ENCODE measurements at places on chromosomes 16 and 17.

DNA sequence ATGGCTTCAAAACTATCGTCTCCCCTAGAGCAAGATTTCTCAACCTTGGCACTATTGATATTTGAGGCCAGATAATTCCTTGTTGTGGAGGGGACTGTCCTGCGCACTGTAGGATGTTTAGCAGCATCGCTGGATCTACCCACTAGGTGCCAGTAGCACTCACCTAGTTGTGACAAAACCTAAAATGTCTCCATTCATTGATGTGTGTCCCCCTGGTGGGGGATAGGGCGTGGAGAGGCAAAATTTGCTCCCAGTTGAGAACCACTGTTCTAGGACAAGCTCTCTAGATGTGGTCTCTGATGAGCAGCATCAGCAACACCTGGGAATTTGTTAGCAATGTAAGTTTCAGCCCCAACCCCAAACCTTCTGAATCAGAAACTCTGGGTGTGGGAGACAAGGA, 259.0 kb downstream of the XYLT1 start:
- DNase-seq, result no peak

GRCh38 chr16:83967838-83968305, at the start of gene NECAB2:
Gene NECAB2, plus strand, starts transcription at chr16:83968244. Its CDS starts 405 bp downstream, at chr16:83968649.
- DNase-seq, result peak; percentile 92

DNA sequence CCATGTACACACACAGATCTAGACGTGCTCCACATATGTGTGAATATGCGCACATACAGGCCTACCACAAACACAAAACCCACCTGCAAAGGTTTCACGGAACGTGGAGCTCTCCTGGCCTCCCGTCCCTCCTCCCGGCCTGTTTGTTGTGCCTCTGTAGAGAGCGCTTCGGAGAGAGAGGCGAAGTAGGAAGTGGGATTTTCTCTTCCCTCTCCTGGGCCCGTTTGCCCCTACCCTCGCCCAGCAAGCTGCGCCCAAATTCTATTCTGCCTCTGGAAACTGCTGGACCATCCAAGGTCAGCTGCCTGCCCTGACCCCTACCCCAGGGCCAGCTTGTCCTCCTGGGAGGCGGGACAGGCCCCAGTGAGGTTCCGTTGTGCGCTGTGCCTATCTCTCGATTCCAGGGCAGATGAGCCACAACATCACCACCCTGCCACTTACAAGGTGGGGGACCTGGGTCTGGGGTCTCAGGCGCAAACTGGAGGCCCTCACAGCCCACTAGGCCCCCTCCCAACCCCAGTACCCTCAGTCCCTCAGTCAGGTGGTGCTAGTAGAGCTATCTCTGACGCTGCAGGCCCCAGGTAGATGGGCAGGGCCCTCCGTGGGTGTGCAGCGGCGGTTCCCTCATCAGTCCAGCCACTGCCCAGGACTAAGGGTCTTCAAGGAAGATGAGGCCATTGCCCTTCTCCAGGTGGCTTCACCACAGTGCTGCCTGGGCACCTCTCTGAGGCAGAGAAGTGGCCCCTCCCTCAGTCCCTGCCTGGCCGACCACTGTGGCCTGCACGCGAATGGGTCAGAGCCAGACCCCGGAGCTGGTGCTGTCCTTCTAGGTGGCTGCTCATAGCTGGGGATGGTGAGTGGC, 54.2 kb downstream of the BEAN1 start:
- DNase-seq, result no peak

DNA sequence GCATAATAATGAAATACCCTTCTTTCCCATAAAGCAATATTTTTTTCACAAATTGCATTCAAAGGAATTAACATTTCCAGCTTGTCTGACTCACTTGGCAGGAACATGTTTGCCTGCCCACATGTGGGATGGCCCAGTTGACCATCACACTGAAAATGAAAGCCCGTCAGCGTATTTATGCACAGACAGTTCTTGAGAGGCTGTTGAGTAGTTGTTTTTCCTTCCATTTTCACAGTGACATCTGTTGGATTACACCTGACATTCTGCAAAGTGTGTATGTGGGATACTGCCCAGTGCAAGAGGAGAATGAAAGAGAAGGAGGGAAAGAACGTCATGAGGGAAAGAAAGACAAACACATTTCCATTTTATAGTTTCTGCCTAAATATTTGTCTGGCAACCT, 29.7 kb downstream of the HS3ST4 start:
- DNase-seq, result no peak

GRCh38 chr17:17088086-17088485, 45.8 kb downstream of the MPRIP start:
- no peak for DNase-seq

- no peak for DNase-seq
Measured at GRCh38 chr17:29760279-29761039, 137.7 kb upstream of the CORO6 start.

GRCh38 chr16:81581107-81581506, 136.5 kb downstream of the CMIP start:
- DNase-seq, result no peak

DNA sequence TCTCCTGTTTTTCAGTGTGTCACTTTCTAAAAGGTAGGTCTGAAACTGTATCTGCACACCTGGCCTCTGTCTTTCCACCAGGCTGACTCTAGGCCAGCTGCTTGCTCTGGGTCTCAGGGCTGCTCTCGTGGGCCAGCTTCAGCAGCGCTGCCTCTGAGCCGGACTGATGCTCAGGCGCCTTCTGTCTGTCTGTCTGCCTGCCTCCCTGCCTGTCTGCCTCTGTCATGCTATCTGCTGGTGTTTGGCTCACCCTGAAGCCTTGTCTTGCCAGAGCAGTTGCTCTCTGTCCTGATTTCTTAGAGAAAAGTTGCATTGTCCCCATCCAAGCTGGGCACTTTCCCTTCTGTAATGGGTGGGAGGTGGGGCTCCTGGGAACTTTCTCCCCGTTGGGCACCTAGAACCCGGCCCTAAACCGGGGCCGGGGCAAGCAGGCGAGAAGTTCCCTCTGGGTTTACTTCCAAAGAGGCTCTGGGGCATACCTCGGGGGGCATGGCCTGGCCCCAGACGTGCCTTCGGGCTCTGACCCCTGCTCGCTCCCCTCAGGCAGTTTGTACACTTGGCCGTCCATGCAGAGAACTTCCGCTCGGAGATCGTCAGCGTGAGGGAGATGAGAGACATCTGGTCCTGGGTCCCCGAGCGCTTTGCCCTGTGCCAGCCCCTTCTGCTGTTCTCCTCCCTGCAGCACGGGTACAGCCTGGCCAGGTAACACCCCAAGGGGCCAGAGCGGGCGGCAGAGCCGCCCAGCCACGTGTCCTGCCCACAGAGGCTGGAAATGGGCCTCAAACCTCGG, 15.9 kb upstream of the ATP6V0C start:
- no peak for DNase-seq

- no peak for DNase-seq
Measured at GRCh38 chr16:60204181-60204580, 1470.1 kb upstream of the GOT2 start.

- DNase-seq, result no peak
Measured at GRCh38 chr16:17367923-17368322, 102.8 kb downstream of the XYLT1 start.

- DNase-seq, result no peak
Measured at GRCh38 chr17:41888332-41888965, 23.2 kb upstream of the KLHL11 start.

DNA sequence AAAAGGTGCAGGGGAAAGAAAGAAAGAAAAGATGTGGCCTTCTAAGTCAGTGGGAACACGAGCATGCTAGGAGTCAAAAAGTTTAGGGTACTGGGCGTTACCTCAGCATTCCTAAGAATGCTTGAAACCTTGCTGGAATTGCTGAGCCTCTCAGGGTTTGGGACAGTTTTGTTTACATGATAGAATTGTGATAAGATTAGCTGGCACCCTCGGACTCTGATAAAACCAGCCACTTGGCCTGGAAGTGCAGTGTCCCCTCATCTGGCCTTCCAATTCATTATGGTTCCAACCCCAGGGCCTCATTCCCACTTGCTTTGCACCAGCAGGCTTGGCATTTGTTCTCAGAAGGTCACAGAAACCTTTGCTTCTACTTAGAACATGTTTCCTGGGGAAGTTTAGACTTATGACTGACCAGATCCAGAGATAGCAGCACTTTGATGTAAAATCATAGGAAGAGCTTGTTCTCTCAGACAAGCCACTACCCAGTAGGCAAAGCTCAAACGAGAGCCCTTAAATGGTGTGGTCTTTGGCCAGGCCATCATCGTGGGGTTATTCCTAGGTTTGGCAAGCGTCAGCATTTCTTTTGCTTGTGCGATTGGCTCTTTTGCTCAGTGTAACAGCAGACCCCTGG, 8.0 kb downstream of the SGF29 start:
- no peak for DNase-seq

DNA sequence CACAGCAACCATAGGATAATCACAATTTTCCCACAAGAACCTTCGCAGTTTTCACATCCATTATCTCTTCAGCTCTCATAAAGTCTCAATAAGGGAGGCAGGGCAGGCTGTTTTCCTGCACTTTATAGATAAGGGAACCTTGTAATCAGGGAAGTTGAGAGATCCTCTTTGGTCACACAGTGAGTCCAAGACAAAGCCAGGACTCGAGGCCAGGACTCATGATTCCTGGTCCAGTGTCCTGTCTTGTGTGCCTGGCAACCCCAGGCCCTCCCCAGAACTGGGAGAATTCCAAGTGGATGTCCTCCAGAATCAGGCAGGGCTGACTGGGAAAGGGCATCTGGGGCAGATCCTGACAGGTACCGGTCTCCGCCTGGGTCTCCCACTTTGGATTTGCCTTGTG, 23.1 kb upstream of the PHF12 start:
- DNase-seq, result no peak

- DNase-seq, result no peak
Measured at GRCh38 chr16:85029408-85029784, 1.8 kb downstream of the KIAA0513 start.

GRCh38 chr17:54795046-54795445, 105.6 kb upstream of the TOM1L1 start:
- no peak for DNase-seq

GRCh38 chr16:83390759-83391158, 417.0 kb upstream of the HSBP1 start:
- DNase-seq, result no peak

DNA sequence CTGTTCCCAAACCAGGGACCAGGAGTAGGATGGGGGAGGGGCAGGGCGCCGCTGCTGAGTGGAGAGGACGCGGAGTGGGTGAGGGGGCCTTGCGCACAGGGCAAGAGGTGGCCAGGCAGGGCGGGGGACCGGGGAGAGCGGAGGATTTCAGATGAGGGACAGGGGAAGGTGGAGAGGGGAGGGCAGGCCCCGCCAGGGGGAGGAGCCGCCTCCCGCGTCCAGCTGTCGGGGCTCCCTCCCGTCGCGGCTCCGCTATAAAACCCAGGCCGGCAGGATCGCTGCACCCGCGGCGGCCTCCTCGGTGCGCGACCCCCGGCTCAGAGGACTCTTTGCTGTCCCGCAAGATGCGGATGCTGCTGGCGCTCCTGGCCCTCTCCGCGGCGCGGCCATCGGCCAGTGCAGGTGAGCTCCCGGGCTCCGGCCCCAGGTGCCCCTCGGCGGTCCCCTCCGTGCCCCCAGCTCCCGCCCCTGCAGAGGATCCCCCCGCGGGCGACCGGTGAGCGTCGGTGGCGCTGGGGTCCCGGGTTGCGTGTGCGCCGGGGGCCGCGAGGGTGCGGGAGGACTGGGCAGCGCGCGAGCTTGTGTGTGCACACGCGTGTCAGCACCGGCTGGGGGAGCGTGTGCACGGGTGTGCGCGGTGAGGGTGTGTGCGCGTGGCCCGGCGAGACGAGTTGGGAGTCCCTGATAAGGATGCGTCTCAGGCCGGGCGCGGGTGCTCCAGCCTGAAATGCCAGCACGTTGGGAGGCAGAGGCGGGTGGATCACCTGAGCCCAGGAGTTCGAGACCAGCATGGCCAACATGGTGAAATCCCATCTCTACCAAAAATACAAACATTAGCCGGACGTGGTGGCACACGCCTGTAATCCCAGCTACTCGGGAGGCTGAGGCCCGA, at the start of gene CA4:
CA4 (plus strand) TSS at position 283 of the 892 bp plus-strand sequence; CDS start at position 345, 62 bp downstream.
- DNase-seq, result no peak

DNA sequence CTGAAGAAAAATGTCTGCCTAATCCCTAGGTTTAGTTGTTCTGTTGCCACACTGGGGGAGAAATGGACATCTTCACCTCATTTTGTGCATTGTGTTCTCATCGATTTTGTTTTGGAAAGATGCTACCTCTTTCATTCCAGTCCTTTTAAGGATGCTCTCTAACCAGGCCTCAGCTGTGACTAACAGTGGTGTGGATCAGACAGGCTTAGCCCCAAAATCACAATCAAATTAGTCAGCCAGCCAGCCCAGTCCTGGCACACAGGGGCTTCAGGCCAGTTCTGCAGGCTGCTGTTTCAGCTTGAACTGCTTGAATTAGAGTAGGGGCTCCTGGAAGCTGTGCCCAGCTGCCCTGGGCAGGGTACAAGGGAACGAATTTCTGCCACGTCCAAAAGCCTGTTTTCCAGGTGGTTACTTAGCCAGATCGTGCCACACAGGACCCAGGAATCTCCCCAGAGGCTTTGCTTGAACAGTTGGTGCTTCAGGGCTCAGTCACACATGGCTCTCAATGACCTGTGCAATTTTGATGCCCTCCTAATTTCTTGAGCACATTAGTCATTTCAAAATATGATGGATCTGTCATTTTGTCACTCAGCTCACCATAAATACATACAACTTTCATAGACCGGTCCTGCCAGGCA, 60.7 kb downstream of the CLEC16A start:
- DNase-seq, result no peak

- no peak for DNase-seq
Measured at GRCh38 chr16:57925310-57925709, 45.6 kb downstream of the CNGB1 start.

GRCh38 chr17:41483531-41483930, 2.6 kb upstream of the KRT35 start:
- DNase-seq, result no peak

DNA sequence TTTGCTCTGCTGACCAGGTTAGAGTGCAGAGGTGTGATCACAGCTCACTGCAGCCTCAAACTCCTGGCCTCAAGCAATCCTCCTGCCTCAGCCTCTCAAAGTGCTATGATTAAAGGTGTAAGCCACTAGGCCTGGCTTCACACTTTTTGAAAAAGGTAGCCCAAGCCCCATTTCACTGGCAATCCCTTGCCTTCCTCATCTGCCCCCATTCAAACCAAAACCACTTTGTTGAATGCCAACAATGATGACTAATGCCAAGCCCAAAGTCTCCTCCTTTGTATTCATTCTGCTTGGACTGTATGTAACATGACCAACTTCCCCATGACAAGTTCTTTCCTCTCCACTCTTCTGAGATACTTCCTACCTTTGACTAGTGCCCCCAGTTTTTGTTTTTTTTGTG, 33.1 kb downstream of the N4BP1 start:
- DNase-seq, result no peak

DNA sequence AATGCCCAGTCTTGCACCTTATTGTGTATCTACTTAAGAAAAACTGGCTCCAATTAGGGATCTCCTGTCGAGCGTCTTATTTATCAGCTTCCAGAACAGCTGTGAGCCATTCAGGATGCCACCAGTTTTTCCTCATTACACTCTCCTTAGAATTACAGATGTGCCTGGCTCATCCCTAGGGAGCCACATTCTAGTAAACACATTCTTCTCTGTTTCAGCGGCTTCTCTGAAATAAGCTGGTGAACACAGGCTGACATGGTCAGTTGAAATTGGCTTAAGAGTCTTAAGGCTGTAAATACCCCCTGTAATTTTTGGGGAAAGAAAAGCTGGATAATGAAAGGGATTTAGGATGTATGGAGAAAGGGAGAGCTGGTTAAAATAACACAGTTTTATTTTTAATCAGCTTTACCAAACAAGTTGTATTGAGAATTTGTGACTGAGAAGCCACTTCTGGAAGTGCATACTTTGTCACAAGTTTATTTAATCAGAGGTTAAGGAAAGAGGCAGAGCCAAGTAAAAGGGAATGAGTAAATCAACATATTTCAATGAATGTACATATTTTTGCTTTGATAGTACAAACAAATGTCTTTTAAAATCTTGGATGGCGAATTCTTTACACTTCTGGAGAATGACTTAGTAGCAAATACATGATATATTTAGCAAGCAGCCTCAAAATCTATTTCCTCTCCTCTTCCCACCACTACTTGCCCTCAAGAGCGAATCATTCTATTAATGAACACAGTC, 562.0 kb upstream of the GOT2 start:
- DNase-seq, result no peak

Data from posterior cingulate gyrus (tissue), 11 donors.